ENCODE measurements at places on chromosomes 7 and 10. TPM values are rescaled to one million over a fixed set of nuclear protein-coding genes. Genes with fewer than 3 reads are reported as not detected.

NEBL gene
- total RNA-seq: 0.44 TPM

CNTNAP2 gene
- total RNA-seq: under 0.01 TPM

SNCG gene
- 42.3 TPM for total RNA-seq

SNX10 gene
- total RNA-seq: 7.2 TPM

MNX1 gene
- 0.10 TPM for total RNA-seq

NAT16 gene
- total RNA-seq: not detected

CARD11 gene
- total RNA-seq: 3.5 TPM

SAP25 gene
- total RNA-seq: 0.29 TPM

CHAT gene
- not detected for total RNA-seq

HIBADH gene
- total RNA-seq: 29.8 TPM

LIPJ gene
- total RNA-seq: not detected

EDRF1 gene
- 13.0 TPM for total RNA-seq

TMEM26 gene
- total RNA-seq: 2.9 TPM

TEX36 gene
- not detected for total RNA-seq

ADIRF gene
- total RNA-seq: 40.6 TPM

DPP6 gene
- total RNA-seq: not detected

SPAM1 gene
- total RNA-seq: not detected

ZP3 gene
- 4.0 TPM for total RNA-seq

CALHM3 gene
- total RNA-seq: not detected

IFIT1B gene
- total RNA-seq: not detected

CHRM2 gene
- 1.4 TPM for total RNA-seq

GJD4 gene
- not detected for total RNA-seq

AUTS2 gene
- total RNA-seq: 12.8 TPM

SUN3 gene
- total RNA-seq: 0.64 TPM

ATP6V0A4 gene
- not detected for total RNA-seq
